Fibroblast of lung (primary cell): ENCODE measurements at places on chromosomes 7 and 10. TPM values are rescaled to one million over a fixed set of nuclear protein-coding genes. Genes with fewer than 3 reads are reported as not detected.

GIMAP7 gene
- total RNA-seq: not detected in 2 replicates

IFIT3 gene
- 23.6 and 33.5 TPM in 2 replicates for total RNA-seq

DNA sequence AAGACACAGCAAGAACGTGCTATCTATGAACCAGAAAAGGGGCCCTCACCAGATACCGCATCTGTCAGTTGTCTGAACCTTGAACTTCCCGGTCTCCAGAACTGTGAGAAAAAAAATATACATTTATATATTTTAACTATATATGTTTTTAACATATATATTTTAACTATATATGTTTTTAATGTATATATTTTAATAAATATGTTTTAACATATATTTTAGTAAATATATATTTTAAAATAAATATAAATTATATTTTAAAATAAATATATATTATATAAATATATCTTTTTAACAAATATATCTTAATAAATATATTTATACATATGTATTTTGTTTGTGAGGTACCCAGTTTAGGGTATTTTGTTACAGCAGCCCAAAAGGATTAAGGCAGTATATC, 958.2 kb upstream of the AUTS2 start:
- H3K27me3 ChIP-seq: no peaks in the 10 kb centered on the region
- H3K27ac ChIP-seq: no peak overlapping the region
- H3K4me1 ChIP-seq: no peaks in the 10 kb centered on the region
- DNase-seq: no peak

- DNase-seq: peak; percentile 95
- H3K4me1 ChIP-seq: peaks cover 11% of the 10 kb centered on the region
- no peak overlapping the region for H3K4me3 ChIP-seq
- no peaks in the 10 kb centered on the region for H3K27me3 ChIP-seq
- no peaks in the 10 kb centered on the region for H3K36me3 ChIP-seq
These were observed 7.3 kb downstream of the FGFBP3 start for GRCh38 chr10:91901784-91902677.

DNA sequence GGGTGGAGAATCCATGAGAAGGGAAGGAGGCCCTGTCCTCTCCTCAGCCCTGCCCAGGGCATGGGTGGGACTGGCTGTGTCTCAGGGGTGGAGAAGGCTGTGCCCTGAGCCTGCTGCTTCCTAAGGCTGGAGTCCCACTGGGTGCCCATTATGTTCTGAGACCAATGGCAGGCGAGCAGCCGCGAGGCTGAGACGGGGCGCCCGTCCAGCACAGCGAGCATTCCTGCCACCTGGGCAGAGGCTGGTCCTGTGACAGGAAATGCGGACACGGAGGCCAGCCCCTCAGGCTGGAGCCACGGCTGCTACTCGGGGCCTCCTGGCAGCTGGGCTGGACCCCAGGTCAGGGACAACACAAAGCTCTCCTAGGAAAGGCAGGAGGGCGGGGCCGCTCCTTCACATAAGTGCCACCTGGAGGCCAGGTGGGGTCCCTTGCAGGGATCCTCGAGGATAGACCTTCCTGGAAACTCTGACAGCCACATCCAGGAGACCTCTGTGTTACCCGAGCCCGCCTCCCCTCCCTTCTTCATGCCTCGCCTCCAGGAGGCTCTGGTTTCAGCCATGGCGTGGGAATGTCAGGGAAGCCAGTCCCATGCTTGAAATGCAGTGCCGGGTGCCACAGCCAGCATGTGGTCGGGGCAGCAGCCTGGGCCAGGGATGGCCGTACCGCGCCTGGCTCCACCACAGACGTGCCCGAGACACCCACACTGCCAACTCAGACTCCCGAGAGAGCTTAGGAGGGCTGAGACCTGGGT, 173.9 kb downstream of the USP6NL start:
- H3K4me3 ChIP-seq: no peak overlapping the region
- H3K27me3 ChIP-seq: peaks cover 3% of the 10 kb centered on the region
- H3K36me3 ChIP-seq: no peaks in the 10 kb centered on the region
- H3K27ac ChIP-seq: no peak overlapping the region
- DNase-seq: no peak
- no peaks in the 10 kb centered on the region for H3K4me1 ChIP-seq
